ENCODE measurements at places on chromosomes 13 and 19.

DNA sequence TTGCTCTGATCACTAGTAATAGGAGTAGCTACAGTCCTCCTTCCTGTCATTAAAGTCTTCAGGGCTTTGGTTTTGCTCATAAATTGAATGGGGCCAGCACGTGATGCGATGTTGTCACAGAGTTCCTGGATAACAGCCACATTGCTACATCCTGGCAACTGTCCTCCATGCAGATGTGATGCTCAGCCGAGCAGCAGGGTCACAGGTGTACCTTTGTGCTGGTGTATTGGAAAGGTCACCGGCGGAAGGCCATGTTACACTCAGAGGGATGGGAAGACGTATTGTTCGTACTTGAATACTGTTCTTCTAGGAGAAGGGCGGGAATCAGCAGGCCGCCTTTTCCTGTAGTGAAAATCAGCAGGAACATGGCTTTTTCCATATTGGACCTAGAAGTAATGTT is 713.8 kb upstream of the GPC6 start:
- no peak for DNase-seq

- DNase-seq = no peak
Measured at GRCh38 chr13:83496501-83496900, 385.8 kb downstream of the SLITRK1 start.

- DNase-seq = no peak
Measured at GRCh38 chr19:31100981-31101380, 248.3 kb downstream of the TSHZ3 start.

- DNase-seq = no peak
Measured at GRCh38 chr13:111917901-111918300, 149.0 kb upstream of the SOX1 start.

DNA sequence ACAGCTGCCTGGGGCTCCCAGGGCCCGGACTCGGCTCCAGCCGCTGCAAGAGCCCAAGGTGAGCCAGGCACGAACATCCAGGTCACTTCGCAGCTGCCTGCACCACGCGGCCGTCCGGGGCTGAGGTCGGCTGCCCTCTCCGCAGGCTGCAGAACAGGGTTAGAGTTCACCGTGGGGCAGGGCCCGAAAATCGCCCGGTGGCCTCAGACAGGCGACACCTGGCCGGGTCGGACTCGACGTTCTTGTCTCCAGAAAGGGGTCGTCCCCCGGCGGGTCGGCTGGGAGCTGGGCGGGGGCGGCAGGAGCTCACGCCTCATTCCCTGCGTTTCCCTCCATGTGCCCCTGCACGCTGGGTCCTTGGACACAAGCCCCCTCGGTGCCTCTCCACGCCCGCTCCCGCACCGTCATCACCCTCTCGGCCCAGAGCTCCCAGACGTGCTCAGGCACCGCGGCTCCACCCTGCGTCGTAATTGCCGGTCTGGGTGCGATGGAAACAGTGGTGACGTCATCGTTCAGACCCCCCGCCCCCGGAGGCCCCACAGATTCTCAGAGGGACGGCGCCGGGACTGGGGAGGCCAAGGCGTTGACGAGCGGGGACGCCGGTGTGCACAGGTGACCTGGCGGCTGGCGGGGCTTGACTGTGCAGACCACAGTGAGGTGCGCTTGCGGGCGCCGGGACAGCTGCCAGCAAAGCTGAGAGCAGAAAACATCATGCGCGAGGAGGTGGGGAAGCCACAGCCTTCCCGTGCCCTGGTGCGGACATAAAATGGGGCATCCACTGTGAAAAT is 4.0 kb upstream of the GRIN3B start:
- DNase-seq = peak; percentile 96

GRCh38 chr13:50608370-50608769 is 235.1 kb downstream of the DLEU7 start:
- no peak for DNase-seq

- DNase-seq = no peak
Measured at GRCh38 chr19:33507021-33507956, 14.3 kb downstream of the PEPD start.

DNA sequence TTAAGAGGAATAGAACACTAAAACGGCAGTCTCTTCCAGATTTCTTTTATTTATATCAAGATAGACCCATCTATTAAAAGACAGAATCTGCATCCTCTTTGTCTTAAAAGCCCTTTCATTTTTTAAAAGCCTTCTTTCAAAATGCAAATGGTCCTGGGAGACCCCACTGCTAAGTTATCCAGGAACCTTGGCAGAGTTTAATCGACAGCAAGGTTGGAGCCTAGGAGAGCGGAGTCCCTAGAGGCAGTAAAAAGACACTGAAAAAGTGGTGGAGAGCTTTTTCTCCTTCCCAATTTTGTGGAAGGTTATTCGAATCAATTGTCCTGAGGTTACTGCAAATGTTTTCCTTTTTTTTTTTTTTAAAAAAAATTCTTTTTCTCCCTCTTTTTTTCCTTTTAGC is 294.7 kb downstream of the NALCN start:
- no peak for DNase-seq

GRCh38 chr13:71830736-71831135 is 36.3 kb downstream of the DACH1 start:
- no peak for DNase-seq

DNA sequence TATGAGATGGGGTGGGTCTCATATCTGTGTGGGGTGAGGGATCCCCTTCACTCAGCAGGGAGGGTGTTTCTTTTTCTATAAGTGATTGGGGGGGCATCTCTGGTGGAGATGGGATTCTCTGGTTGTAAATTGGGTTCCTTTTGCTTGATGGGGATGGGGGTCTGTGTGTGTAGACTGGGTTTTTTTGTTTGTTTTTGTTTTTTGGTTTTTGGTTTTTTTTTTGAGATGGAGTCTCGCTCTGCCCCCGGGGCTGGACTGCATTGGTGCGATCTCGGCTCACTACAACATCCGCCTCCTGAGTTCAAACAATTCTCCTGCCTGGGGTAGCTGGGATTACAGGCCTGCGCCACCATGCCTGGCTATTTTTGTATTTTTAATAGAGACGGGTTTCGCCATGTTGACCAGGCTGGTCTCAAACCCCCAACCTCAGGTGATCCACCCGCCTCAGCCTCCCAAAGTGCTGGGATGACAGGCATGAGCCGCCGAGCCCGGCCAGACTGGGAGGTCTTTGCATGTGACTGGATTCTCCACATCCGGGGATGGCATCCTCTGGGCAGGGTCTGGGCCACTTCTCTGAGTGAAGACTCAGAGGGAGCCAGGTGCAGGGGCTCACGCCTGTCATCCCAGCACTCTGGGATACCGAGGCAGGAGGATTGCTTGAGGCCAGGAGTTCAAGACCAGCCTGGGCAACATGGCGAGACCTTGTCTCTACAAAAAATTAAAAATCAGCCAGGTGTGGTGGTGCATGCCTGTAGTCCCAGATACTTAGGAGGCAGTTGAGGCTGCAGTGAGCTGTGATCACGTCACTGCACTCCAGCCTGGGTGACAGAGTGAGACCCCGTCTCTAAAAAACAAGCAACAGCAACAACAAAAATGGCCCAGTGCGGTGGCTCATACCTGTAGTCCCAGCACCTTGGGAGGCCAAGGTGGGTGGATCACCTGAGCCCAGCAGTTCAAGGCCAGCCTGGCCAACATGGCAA is 799 bp downstream of the MYBPC2 start:
- DNase-seq = no peak

DNA sequence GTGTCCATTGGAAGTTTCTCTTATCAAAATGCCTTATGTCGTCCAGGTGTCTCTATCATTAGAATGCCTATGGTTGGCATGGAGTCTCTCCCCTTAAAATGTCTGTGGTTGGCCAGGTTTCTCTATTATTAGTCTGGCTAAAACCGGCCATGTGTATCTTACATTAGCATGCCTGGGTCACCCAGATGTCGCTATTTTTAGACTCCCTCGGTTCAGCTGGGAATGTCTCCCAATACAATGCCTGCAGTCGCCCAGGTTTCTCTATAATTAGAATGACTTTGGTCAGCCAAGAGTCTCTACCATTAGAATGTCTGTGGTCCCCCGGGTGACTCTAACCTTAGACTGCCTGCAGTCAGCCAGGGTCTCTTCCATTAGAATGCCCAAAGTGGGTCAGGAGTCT is 1536.1 kb downstream of the UQCRFS1 start:
- DNase-seq = no peak

- DNase-seq = no peak
Measured at GRCh38 chr13:25678398-25678797, 306.6 kb downstream of the ATP8A2 start.

DNA sequence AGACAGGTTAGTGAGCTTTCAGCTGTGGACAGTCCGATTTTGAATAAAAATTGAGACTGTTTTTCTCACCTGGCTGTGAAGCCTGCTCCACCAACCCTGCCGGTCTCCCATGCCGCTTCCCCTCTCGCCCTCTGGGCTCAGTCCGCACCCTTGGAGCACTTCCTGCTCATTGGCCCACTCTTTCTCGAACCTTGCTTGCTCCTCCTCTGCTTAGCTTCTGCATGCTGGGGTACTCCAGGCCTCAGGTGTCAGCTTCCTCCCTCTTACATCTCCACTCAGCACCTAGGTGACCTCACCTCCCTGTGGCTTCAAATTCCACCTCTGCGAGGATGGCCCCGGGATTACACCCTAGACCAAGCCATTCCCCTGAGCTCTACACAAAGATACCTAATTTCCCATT is 39.6 kb downstream of the C13orf42 start:
- DNase-seq = no peak

GRCh38 chr13:110125613-110126272 is 181.2 kb downstream of the COL4A1 start:
- no peak for DNase-seq

Measured in activated CD8-positive, alpha-beta memory T cell treated with anti-CD3 and anti-CD28 coated beads for 1 hour (primary cell).